Pericardium fibroblast (primary cell): ENCODE measurements at places on chromosomes 1 and 21. TPM values are rescaled to one million over a fixed set of nuclear protein-coding genes. Genes with fewer than 3 reads are reported as not detected.

The KRTAP19-1 gene
- not detected in 2 replicates for total RNA-seq

The BEND5 gene
- 1.8 and 6.9 TPM in 2 replicates for total RNA-seq

The IPO13 gene
- total RNA-seq: 18.0 and 24.4 TPM in 2 replicates

The RCSD1 gene
- total RNA-seq: 1.7 and 8.5 TPM in 2 replicates

The LCK gene
- not detected in 2 replicates for total RNA-seq
